Smooth muscle cell of the brain vasculature (primary cell): ENCODE measurements at places on chromosomes 7 and 10.

DNA sequence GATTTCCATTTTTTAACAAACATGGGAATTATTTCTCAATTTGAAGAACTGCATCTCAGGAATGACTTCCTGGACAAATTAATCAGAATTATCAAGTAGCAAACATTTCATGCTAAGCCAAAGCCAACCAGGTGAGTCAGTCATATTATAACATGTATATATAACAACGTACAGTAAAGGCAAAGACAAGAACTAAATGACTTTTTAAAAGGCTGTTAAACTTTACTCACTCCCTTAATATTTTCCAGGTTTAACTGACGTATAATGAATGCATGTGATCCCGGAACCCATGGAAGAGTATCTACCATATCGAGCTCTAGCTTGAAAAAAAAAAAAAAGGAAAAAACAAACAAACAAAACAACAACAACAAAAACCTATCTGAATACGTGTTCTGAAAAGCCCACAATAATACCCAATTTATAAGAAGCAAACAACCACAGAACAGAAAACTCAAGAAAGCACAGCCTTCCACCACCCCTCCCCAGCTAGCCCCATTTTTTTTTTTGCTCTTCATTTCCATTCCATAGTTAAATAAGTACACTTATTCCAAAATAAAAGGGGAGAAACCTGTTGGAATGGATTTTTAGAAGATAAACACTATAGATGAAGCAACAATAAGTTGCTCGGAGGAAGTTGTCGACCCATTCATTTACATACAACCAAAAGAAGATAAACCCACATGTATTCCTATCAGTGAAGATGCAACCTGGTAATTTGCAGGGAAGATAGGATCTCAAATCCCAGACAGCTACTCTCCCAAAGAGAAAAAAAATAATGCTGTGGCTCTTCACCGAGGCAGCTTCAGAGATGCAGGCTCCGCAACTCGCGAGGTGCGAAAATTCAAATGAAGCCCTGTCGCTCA lies 537 bp downstream of the NAPEPLD start:
- DNase-seq = no peak

DNA sequence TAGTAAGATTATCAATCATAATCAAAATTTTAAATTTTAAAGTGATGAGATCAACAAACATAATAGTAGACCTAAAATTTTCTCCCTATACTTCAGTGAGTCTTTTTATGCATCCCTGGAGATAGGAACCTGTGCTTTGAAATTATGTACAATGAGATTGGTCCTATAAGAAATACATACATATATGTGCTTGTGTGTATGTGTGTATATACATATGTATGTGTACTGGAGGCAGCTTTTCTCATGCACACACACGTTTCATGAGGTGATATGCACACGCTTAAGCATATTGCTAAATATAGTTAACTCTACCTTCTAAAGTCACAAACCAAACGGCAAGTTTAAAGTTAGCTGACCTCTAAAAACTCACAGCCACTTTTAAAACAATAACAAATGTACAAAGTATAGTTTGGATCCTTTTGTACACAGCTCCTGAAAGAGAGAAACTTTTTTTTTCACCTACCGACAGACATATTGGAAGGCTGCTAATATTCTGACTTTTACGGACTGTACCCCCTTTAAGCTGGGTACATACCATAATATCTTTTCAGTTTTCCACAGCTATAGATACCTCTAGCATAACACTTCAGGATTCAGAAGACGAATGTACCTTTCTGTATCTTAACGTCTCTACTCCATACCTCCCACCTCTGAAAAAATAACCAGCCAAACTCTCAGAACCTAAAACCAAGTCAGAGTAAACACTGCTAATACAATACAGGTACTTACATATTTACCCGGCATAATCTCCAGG lies 3.3 kb downstream of the ITGB1 start:
- no peak for DNase-seq

DNA sequence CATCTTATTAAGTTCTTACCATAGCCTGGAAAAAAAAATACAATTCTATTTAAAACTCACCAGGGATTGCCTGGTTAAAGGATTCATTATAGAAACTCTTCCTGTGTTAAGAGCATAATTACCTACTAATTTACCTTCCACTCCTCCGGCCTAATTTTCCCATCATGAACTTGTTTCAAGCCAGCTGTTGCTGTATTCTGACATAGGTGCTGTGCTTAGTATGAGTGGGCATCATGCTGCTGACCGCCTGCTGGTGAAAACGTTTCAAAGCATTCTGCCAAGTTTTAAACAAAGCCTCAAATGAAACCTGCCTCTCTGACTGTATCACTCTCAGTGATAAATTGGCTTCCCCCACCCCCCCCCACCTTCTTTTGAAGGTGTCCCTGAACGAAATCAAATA lies 47.8 kb upstream of the KCNMA1 start:
- DNase-seq = no peak

DNA sequence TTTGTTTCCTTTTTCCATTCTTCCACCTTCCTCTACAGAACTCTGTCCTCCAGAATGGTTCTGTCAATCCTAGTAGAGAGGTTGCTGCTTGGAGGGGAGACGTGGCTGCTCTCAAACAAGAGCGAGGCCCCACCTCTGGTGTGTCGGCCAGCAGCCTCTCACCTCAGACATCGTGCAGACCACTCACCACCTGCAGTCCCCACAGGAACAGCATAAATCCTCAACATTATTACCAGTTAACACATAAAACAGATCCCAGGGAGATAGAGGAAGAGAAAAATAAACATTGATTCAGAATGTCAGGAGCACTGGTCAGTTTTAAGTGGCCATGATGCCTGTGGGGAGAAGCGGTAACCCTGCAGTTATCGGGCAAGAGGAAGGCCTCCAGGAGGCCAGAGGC lies 485.9 kb upstream of the DPP6 start:
- DNase-seq = no peak

- DNase-seq = no peak
Observed at GRCh38 chr10:71432956-71433767, 36.4 kb downstream of the CDH23 start.

DNA sequence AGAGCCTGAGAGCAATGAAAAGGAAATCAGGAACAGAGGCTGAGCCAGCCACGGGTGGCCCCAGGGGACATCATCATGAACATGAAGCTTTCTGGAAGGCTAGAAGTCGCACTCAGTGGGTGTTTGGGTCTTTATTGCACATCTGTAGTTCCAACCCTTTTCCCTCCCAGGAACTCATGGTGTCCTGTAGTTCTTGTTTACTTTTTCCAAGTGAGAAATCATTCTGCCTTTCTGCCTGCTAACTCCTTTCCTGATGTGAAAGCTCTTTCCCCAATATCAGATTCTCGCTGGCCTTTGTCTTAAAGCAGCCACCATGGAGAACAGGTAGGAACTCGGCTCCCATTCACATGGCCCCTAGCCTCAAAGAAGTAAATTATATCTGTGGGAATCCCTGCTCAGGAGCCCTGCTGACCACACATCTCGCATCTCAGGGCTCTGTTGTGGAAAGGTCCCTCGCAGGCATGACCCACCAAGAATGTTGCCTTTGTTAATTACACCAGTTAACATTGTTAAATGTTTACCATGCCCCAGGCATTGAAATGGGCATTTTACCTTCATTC lies 542.7 kb downstream of the TNS3 start:
- no peak for DNase-seq

- DNase-seq = no peak
Observed at GRCh38 chr10:526651-527312, 162.7 kb downstream of the DIP2C start.

- DNase-seq = peak; percentile 10
Observed at GRCh38 chr7:46003896-46004875, 83.1 kb upstream of the IGFBP3 start.

DNA sequence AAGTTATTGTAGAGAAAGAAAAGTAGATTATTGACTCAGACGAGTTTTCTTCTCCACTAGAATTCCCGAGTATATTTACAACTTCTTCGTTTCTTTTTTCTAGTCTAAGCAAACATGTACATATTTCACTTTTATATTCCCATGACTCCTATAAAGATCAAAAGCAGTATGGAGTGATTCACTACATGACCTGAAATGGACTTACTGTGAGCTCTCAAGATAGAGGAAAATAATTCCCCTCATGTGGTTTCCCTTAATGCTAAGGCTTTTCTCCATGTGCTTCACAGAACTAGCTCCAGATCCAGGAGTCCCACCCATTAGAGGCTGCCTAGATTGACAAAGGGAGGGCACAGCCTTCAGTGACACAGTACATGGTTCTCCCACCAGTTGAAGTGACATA lies 823.1 kb upstream of the LRRTM3 start:
- DNase-seq = no peak

GRCh38 chr10:38050212-38050611 lies 39.7 kb downstream of the ZNF33A start:
- DNase-seq = no peak

DNA sequence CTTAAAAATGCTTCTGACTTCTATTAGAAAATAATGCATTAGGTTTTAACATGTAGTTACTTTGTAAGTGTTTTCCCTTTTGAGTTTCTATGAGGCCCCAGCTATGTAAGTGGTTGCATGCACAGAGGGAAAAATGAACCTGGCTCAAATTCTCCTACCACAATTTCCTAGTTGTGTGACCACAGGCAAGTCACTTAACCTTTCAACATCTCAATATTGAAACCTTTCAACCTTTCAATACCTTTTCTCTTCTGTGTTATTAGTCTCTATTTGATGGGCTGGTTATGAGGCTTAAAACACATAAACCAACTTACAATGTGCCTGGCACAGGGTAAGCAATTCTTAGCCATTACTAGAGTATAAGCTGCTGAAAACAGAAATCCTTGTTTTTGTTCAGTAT lies 203.0 kb downstream of the KCND2 start:
- DNase-seq = no peak

DNA sequence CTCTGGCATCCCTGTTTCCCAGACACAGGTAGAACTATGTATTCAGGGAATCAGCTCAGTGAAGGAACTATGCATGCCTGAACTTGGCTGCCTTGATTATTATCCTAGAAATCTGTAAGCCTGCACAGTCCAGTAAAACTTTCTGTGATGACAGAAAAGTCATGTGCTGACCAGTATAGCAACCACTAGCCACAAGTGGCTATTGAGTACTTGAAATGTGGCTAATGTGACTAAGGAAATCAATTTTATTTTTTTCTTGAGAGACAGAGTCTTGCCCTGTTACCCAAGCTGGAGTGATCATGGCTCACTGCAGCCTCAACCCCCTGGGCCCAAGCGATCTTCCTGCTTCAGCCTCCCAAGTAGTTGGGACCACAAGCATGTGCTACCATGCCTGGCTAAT lies 3.5 kb downstream of the EXOSC1 start:
- no peak for DNase-seq

GRCh38 chr10:13100349-13101294 lies 659 bp downstream of the OPTN start:
- DNase-seq = no peak

GRCh38 chr10:70510904-70511303 lies 32.3 kb downstream of the PALD1 start:
- DNase-seq = no peak

DNA sequence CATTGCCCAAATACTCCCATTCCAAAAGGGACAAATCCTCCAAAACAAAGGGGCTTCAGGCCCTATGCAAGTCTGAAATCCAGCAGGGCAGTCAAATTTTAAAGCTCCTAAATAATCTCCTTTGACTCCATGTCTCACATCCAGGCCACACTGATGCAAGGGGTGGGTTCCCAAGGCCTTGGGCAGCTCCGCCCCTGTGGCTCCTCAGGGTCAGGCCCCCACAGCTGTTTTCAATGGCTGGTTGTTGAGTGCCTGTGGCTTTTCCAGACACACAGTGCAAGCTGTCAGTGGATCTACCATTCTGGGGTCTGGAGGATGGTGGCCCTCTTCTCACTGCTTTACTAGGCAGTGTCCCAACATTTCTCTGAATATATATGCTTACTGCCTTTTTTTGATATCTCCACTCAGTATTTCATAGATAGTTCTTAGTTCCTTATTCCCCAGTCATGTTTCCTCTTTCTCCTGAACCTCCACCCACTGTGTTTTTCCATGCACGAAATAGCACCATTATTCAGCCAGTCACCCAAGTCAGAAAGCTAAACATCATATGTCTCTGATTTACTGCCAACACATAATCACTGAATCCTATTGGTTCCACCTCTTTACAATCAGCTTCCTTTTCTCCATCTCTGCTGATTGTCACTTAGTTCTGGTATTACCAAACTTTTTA lies 172.6 kb upstream of the CACNA2D1 start:
- DNase-seq = no peak

DNA sequence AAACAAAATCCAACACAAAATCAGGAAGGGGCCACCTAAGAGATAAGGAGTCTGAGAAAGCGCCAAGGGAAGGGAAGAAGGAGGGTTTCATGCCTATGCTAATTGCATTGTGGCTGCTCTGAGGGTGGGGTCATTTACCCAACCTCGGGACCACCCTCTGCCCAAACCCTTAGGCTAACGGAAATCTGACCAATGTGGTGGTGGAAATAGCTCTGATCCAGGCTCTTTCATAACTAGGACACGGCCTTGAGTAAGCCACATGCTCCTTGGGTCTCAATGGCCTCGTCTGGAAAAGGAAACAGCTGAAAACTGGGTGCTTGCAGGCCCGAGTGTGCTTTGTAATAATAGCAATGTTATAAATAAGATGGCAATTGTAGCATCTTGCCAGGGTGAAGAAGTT lies 14.9 kb upstream of the SRGN start:
- DNase-seq = no peak
